Pulmonary artery endothelial cell (primary cell): ENCODE measurements at places on chromosomes 7 and 10.

DNA sequence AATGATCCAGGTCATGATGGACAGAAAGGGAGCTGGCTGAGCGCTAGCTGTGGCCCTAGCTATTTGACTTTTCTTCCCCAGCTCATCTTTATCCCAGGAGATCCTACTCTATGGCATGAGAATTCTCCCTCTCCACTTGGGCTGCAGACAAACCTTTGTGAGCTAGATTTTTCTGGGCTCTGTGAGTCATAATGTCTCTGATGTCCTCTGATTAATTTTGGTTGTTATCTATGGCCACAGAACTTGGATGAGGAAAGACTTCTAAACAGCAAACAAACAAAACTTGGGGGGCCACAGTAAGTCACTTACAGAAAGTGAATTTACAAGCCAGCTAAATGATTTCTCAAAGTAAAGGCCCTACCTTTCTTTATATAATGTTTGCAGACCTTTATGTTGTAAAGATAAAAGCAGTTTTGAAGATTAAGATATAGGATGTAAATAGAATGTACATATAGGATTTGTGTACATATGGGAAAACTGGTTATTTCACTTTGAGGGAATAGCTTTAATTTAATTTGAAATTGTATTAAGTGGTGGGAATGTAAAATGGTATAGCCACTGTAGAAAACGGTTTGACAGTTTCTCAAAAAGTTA, 10.4 kb downstream of the ABLIM1 start:
- no peak for DNase-seq

DNA sequence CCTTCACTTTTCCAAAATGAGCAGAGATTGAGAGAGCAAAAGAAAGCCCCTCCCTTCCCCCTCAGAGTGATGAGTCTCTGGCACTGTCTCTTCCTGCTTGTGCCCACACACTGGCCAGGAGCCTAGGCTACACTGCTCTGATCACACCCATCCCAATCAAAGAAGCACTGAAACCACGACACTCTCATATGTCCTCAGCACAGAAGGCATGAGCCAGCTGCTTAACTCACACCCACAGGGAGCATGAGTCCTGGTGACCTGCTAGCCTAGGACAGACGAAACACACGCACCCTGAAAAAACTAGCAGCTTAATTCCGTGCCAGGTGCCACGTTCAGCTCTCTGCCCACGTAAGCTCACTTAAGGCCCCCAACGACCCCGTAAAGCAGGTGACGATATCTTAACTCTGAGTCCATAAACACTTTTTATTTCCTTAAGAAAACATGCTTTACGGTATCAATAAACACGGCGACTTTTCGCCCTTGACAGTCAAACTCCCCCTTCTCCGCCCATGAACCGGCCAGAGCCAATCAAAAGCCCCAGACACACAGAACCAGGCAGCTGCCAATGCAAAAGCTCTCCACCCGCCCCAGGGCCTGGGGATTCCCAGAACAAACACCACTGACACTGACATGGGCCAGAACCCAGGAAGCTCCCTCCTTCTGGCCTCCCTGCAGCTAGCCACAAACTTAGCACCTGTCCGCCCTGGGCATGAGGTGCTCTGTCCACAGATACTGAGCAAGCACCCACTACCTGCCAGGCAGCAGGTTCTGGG, 69.0 kb downstream of the TNRC18 start:
- DNase-seq, result no peak

GRCh38 chr7:106216923-106217542, 67.8 kb downstream of the NAMPT start:
- DNase-seq, result peak; percentile 86

DNA sequence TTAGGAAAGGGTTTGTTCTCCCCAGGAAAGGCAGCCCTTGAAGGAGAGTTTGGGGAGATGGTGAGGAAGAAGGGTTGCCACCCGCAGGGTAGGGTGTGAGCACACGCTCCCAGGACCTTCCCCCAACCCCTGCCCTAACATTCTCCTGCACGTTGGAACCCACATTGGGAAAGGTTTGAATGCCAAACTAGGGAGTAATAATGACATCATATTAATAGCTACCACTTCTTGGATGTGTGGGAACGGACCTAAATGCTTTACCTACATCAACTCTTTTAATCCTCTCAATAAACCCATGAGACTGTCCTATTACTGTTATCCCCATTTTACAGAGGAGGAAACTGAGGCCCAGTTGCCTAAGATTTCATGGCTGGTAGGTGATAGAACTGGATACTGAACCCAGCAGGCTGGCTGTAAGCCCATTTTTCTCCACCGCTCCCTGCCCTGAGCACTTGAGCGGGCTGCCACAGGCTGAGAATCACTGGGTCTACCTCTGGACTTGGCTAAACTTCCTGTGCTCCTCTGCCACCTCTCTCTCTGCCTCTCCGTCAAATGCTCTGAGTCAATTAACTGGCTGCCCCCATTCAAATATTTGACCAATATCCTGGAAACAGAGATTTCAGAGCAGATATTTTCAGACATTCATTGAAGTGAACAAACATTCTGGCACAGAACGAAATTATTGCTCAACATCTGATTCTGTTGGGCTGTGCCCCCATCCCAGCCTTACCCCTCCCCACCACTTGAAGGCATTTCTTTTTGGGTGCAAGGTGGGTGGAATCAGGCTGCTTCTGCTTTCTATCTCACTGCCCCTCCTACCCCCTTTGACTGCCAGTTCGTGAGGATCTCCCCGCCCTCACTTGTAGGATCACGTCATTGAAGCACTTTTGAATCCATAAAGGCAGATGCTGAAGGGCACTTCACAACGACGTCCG, 129.7 kb downstream of the C10orf105 start:
- DNase-seq, result no peak

DNA sequence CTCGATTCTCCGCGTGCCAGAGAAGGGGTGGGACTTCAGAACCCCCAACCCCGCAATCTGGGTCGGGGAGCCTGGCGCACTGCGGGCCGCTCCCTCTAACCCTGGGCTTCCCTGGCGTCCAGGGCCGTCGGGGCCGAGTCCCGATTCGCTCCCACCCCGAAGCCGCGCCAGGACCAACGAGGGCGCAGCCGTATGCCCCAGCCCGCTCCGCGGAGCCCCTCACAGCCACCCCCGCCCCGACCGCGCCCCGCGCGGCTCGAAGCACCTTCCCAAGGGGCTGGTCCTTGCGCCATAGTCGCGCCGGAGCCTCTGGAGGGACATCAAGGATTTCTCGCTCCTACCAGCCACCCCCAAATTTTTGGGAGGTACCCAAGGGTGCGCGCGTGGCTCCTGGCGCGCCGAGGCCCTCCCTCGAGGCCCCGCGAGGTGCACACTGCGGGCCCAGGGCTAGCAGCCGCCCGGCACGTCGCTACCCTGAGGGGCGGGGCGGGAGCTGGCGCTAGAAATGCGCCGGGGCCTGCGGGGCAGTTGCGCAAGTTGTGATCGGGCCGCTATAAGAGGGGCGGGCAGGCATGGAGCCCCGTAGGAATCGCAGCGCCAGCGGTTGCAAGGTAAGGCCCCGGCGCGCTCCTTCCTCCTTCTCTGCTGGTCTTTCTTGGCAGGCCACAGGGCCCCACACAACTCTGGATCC, at the start of gene LEP:
Gene LEP, plus strand, starts transcription at position 583 of the 691 bp plus-strand sequence. CDS start 10,741 bp downstream, outside the sequence.
- DNase-seq, result no peak

DNA sequence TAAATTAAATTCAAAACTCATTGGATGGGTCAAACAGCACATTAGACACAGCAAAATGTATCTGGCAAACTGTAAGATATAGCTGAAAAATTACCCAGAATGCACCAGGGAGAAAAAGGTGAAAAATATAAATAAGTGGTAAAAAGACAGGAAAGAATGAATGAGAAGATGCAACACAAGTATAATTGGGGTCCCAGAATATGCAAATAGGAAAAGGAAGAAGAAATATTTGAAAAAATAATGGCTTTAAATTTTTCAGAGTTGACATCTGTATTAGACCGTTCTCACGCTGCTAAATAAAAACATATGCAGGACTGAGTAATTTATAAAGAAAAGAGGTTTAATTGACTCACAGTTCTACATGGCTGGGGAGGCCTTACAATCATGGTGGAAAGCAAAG, 167.7 kb upstream of the PLXNA4 start:
- no peak for DNase-seq

DNA sequence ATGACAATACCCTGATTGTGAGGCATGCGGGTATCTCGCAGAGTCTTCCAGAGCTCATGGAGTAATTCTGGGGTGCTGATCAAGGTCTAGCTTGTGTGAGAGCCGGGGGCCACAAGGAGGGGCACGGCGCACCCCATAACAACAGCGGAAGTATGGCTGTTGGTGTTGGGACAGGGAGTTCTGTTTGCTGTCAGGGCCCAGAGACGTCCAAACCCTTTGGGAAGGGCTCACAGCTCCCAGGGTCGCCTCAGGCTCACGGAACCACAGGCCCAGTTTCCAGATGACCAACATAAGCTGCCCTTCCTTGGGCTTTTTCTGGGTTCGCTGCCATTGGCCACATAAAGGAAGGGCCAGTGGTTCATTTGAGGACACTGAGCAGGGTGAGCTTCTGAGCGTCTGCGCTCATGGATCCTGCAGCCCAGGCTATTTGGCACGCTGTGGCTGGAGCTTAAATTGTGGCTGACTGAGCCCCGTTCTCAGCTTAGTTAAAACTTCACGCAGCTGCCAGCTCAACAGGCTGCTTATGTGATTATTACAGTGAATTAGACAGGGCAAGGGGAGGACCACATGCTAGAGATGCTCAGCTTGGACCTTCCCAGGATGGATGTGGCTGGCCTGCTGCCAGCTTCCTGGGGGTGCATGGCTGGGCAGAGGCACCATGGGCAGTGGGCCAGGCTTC, 92.3 kb downstream of the DNAJB6 start:
- DNase-seq, result no peak

DNA sequence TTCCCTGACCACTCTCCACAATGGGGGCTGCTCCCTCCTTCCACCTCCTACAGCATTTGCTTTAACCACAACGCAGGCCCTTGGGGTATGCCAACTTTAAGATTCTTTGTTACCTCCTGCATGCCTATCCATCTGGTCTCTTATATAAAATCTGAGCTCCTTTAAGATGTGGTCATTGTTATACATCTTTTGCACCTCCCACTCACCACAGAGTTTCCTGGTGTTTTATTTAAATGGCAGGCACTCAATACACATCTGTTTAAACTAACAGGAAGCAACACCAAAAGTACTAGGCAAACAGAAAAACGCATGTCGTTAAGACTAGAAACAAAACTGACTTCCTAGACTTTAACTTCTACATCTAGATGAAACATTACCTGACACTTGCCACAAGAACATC, 36.3 kb downstream of the SLC25A13 start:
- DNase-seq, result no peak

GRCh38 chr10:45417746-45418145, 43.7 kb downstream of the ALOX5 start:
- DNase-seq, result no peak

- no peak for DNase-seq
Measured at GRCh38 chr7:19620470-19620869, 88.4 kb downstream of the POLR1F start.

- peak; percentile 10 for DNase-seq
Measured at GRCh38 chr7:12524794-12525386, 45.6 kb upstream of the SCIN start.

DNA sequence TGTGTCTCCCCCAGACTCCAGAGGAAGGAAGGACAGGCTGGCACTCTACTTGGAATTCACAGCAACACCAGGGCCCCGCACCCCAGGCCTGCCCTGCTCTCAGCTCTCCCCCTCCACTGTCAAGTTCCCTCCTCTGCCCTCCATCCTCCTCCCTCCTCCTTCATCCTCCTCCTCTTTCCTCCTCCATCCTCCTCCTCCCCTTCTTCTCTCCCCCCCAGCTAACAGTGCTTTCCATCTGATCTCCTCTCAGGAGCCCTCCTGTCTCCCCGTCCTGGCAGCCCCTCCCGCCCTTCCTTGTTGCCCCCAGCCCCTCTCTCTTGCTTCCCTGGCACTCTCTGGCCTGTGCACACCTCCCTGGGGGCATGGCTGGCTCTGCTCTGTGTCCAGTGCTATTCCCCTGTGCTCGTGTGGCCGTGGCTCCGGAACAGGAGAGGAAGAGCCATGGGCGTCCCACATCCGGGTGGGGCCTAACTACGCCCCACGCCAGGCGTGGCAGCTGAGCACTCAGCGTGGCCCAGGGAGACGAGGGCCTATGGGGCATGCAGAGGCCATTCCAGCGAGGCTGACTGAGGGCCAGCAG, 64.2 kb downstream of the PWWP2B start:
- no peak for DNase-seq

GRCh38 chr7:48025624-48026023, 3.3 kb downstream of the SUN3 start:
- DNase-seq, result no peak

DNA sequence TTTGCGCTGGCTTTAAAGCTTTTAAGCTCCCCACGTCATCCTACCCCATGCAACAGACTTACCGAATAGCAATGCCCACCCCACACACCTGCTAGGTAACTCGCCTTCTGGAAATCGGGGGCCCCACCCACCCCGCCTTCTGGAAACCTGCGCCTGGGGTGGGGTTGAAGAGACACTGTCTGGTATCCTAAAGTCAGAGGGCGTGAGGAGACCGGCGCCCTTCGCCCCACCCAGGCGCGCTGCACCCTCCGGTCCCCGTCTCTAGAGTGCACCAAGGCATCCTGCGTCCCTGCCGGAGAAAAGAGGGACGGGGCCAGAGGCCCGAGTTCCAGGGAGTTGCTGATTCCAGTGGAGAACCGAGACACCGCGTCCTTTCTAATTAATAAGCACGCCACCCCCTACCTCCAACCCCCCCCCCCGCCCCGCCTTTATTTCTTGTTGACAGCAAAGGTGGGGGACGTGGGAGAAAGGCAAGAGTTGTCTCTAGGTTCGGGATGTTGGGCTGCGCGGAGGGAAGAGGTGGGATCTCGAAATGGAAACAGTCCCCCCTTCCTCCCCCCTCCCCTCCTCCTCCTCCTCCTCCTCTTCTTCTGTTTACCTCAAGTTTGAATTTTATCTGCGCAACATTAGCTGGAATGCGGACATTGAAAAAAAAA, 220.9 kb upstream of the MKLN1 start:
- no peak for DNase-seq

- no peak for DNase-seq
Measured at GRCh38 chr10:112539340-112539739, 92.3 kb downstream of the VTI1A start.

- no peak for DNase-seq
Measured at GRCh38 chr10:31838065-31838464, 90.6 kb downstream of the ARHGAP12 start.

DNA sequence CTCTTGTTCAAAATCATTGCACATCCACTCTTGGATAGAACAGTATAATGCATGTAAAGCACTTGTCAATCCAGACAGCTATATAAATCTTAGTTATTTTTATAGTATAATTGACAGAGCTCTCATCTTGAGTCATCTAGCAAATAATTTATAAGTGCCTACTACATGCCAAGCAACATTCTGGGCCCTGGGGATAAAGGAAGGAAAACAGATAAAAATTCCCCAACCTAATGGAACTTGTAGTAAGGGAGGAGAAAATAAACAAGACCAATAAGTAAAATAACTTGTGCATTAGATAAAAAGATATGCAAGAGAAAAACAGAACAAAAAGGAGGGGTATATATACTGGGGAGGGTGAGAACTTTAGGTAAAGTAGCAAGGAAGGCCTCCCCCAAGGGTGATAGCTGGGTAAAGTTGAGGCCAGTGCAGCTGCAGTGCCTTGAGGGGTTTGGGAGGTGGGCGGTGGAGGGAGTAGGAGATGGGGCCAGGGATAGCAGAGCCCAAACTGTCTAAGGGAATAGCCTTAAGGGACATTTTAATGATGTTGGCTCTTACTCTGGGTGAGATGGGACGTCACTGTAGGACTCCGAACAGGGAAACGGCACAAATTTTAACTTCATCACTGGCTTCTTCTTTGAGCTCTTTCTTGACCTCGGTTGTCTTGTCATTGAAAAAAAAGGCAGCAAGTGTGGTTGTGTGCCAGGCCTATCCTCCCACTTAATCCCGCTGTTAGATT, 79.3 kb upstream of the SEC61G start:
- DNase-seq, result no peak
